Stimulated activated CD8-positive, alpha-beta memory T cell treated with anti-CD3 and anti-CD28 coated beads, Interleukin-7, amount 100 ng/mL, for 1 hour (primary cell): ENCODE measurements at places on chromosomes 4 and X.

- DNase-seq = no peak
Observed at GRCh38 chr4:21949073-21949457, 493 bp upstream of the KCNIP4 start.

GRCh38 chr4:105389167-105389566 is 84.7 kb downstream of the PPA2 start:
- DNase-seq = no peak

GRCh38 chrX:30680618-30681017 is 27.4 kb downstream of the GK start:
- DNase-seq = no peak

DNA sequence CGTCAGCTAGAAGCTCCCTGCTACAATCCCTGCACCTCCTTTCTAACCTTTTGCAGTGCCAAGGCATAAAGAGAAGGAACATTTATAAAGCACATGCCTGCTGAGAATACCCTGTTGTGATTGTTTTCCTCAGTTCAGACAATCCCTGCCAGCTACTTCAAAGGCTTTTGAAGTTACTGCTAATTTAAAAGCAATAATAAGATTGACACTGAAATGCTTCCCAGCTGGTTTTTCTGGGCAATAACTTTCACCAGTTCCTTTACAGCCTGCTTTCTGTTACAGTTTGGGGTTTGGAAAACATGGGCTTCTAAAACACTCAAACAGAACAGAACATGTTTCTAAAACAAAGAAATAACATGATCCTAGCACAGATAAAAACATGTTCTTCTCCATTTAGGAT is 232.3 kb upstream of the CPEB2 start:
- DNase-seq = no peak

- no peak for DNase-seq
Observed at GRCh38 chr4:145679991-145680455, at the start of gene C4orf51. C4orf51 (plus strand) TSS chr4:145680146; CDS start chr4:145680204, 58 bp downstream.

DNA sequence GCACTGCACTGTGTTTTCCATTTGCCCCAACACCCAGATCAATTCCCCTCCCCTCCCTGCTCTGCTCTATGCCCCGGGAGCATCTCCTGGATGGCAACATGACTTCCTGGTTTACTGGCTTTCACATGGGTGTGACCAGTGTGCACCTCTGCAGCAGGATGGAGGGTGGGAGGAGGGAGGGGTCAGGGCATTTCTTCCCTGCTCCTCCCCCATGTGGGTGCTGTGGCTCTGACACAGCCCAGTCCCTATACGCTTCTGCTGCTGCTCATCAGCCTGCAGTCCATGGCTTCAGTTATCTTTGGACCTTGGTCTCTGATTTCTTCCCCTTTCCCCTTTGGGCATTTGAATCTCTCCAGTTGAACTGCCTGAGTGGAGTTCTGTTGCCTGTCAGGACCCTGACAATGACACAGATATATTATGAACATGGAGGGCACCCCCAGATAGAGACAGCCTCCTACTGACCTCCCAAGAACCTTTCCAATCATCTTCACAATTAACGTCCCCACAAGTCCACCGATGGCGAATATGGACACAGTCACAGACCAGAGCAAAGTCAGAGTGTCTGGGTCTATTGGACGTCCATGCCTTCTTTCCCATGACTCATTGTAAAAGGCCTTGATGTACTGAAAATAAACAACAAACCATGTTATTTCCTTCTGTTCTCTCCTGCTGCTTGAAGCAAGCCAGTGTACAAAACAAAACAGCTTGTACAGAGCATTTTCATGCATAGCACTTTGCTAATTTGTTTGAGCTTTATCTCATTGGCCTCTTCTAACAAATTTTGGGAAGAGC is 24.8 kb downstream of the SLC2A9 start:
- no peak for DNase-seq

DNA sequence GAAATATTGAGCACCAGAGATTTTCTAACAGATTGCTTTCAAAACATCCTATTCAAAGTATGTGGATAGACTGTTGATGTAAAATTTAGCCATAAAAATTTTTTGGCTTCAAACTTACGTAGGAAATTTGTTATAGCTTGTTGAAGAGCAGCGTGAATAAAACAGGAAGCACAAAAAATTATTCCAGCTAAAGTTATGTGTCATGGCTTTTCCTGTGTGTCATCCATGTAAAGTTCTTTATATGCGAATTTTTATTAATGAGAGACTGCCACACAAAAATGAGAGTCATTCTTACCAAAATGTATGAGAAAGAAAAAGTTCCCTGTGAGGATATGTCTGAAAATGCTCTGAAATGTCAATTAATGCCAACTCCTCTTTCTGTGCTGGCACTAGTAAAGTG is 19.5 kb downstream of the EPGN start:
- DNase-seq = no peak

DNA sequence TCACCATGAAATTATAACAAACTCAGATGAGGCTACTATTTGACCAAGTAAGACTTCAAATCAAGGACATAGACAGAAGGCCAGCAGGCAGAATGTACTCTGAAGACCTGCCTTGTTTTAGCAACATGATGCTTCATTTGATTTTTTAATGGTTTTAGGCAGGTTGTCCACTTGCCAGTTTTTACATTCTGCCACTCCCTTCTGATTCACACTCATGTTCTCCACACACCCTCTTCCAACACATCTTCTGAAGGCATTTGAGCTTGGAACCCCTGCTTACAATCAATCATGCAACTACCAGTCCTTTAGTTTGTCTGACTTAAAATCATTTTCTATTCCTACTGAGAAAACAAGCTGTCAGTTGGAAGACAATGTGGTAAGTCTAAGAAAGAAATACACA is 114.9 kb upstream of the SMIM31 start:
- no peak for DNase-seq

GRCh38 chr4:25656031-25656430 is 380 bp downstream of the SLC34A2 start:
- DNase-seq = no peak

DNA sequence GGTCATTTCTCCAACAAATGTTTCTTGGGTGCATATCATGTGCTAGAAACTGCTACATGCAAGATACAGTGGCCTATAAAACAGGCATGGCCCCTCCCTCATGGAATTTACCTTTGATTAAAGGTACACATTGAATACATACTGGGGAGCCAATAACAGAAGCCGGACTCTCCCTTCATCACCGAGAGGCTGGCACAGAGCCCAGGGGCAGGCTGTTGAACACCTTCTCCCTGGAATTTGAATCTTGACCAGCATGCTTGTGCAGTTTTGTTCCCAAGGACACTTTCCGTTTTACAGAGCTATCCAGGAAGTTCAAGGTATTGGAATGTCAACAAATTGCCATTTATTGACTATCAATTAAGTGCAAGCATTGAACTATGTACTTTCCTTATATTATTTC is 33.2 kb downstream of the PPARGC1A start:
- DNase-seq = no peak

DNA sequence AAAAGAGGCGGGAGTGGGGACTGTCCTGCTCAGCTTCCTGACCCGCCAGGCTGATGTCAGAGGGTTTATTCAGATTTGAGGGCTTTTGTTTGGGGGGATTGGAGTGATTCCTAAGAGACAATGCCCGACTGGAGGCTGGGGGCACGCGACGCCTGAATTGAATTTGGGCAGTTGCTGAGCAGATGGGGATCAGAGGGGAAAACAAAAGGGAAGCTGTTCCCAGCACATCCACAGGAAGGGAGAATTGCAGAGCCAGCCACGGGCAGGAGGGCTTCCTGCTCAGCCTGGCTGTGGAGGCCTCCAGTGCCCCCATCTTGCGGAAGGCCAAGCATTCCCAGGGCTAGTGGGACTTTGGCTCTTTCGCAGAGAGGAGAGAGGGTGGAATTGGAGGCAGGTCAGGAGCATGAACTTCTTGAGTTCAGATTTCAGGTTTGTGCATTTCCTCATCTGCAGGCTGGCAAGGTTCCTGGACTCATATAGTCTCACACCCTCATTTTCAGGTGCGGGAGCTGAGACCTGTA is 162.8 kb downstream of the NHS start:
- no peak for DNase-seq

DNA sequence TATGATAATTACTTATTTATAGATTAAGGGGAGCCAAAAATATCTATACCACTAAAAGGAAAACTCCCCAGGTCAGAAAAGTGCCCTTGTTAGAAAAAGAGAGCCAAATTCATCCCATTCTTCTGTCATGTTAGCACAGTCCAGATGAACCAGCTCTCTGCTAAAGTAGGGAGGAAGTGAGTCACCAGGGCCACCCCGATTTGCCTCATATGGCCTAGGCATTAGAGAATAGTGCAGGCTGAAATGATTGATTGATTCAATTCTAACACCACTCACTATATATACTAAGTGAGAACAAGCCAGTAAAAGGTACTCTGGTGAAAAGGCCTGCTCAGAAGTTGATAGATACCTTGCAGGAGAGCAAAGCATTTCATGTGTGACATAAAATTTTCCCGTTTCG is 94.5 kb downstream of the SRPX start:
- no peak for DNase-seq

- DNase-seq = no peak
Observed at GRCh38 chr4:123617791-123618190, 221.2 kb downstream of the SPRY1 start.
